ENCODE measurements at places on chromosomes 16 and 17.

DNA sequence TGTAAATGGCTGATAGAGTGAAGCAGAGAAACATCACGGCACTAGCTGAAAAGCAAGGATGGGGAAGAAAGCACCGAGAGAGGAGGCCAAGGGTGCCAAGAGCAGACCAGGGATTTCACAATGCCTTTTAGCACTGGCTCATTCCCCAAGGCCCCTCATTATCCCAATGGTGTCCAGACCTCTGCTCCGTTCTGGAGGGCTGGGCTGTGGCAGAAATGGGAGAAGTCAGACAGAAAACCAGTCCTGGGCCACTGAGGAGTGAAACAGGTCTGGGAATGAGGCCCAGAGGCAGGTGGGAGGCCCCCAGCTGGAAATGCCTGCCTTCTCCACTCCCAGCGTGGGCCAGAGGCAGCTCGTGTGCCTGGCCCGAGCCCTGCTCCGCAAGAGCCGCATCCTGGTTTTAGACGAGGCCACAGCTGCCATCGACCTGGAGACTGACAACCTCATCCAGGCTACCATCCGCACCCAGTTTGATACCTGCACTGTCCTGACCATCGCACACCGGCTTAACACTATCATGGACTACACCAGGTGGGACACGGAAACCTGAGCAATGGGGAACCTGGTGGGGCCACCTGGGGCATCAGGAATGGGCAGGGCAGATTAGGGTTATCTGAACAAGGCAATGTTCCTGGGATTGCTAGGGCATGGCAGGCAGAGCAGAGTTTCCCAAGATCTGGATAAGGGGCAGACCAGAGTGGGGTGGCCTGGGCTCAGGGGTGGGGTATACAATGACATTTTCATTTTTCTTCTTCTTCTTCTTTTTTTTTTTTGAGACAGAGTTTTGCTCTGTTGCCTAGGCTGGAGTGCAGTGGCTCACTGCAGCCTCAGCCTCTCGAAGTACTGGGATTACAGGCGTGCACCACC is 20.3 kb downstream of the ANKRD40 start:
- DNase-seq = no peak

DNA sequence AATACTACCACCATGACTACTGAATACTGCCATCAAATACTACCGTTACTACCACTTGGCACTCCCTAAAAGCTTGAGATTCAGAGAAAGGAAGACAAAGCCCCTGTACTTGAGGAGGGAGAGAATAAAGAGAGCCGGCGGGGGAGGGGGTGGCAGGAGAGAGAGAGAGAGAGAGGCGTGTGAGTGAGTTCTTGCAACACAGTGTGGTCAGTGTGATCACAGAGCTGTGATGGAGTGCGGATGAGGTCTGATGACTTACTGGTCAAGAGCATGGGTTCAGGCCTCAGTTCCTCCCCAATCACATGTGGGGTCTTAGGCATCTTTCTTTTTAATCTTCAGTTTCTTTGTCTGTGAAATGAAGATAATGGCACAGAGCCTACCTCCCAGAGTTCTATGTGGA is 19.2 kb downstream of the PRKCB start:
- no peak for DNase-seq

- DNase-seq = no peak
These were observed 22.0 kb upstream of the ALDH3A1 start for GRCh38 chr17:19769946-19770652.

- no peak for DNase-seq
These were observed 6.8 kb downstream of the LDHD start for GRCh38 chr16:75109732-75110243.

DNA sequence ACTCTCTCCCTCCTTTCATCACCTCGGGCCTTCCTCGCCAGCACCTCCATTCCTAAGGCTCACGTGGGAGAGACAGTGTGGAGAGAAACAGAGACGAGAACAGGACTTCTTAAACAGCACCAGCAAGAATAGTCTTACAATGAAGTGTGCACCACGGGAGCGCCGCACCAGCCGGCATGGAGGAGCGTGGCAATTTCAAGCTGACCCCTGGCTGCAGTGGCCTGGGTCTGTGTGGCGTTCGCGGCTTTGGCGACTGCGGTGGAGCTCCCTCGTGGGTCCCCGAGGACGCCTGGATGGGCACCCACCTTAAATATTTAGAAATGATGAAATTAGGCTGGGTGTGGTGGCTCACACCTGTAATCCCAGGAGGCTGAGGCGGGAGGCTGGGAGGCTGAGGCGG is 20.5 kb upstream of the MED9 start:
- no peak for DNase-seq

DNA sequence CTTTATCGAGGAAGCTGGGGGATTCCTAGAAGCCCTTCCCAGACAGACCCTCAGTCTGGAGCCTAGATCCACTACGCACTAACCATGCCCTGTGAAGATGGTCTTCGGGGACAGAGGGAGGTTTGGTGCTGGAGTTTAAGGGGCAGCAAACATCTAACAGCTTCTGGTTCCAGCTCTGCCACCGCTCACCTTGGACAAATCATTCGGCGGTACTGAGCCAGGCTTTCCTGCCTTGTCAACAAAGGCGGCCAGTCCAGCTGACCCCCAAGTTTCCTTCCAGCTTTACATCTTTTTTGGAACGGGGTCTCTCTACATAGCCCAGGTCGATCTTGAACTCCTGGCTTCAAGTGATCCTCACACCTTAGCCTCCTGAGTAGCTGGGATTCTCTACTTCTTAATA is 369 bp upstream of the GJD3 start:
- no peak for DNase-seq

DNA sequence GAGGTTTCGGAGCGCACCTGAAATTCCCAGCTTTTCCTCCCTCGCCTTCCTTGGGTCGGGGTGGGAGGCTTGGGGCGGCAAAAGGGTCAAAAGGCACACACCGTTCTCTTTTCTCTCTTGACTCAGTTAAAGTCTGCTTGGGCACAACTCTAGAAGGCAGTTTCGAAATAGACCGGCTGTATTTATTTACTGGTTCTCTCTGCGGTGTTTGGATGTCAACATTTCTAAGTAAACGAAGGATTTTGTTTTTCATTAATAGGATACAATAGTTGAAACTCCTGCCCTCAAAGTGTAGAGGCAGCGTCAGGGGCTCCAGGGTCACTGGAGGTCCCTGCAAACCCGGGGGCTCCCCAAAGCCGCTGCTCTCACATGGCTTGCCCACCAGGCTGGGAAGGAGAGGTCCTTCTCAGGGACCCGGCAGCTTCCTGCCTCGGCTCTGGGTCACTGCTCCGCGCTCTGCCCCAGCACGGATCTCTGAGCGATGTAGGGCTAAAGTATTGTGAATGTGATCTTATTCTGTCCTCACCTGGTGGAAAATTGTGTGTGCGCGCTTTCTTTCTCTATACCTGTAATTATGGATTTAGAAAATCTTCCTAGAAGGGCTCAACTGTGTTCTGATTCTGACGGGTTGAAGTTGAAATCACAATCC is 952 bp downstream of the BMERB1 start:
- no peak for DNase-seq

DNA sequence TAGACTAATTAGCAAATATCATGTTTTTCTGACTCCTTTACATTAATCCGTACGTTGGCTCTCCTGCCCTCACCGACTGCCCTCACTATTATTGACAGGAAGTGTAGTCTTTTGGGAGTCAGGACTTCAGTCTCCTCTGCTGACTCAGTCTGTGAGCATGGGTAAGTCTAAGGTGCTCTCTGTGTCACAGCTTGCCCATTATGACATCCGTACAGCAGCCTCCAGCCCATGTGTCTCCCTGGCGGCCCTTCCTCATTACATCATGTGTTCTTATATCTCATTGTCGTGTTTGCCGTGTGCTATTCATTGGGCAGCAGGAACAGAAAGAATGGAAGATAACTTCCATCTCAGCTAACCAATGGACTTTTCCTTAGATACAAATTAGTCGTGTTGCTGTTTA is 77.5 kb downstream of the MRTFB start:
- no peak for DNase-seq

- DNase-seq = no peak
These were observed 1.2 kb downstream of the ABCA5 start for GRCh38 chr17:69325518-69326376.

- DNase-seq = no peak
These were observed 24.8 kb upstream of the ENGASE start for GRCh38 chr17:79049821-79050220.

- peak; percentile 77 for DNase-seq
These were observed 152.6 kb downstream of the IRF8 start for GRCh38 chr16:86051368-86052114.

DNA sequence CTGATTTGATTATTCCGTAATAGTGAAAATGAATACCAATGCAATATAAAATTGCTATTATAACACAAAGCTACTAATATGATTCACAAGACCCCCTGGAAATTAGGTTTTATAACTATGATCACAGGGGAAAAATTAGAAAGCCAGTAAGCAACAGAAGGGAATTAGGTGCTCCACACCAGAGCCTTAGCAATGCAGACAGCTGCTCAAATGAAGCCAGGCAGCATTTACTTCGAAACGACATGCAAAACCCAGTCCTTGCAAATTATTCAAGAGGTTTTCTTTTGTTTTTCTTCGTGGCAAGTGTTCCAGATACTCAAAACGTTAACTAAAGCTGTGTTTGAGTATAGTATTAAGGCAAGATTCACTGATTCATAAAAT is 47.9 kb downstream of the TOX3 start:
- DNase-seq = no peak

GRCh38 chr16:75382611-75383010 is 50.7 kb downstream of the CFDP1 start:
- no peak for DNase-seq

DNA sequence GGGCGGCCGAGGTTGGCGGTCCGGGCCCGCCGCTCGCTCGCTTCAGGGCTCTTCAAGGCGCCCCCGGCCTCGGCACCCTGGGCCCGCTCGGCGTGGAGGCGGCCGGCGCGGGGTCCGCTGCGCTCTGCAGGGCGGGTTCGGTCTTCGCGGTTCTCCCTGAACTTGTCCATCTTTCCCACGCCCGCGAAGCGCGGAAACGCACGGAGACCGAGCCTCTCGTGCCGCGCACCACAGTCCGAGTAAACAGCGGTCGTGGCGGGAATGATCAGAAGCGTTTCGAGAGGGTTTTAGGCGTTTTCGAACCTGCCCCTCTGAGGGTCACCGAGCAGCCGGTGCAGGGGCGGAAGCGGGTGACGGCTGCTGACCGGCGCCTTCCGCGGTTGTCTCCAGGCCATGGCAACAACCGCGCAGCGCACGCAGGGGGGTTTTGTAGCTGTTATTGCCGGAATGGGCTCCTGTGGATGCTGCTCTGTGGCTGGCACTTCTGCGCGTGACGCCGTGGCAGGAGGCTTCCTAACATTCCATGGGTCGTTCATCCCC is 414 bp downstream of the NARF start:
- no peak for DNase-seq

- DNase-seq = no peak
These were observed 35.0 kb downstream of the BCL7C start for GRCh38 chr16:30858829-30859423.

GRCh38 chr17:2957631-2958286 is 105.6 kb downstream of the OR1D5 start:
- DNase-seq = no peak

DNA sequence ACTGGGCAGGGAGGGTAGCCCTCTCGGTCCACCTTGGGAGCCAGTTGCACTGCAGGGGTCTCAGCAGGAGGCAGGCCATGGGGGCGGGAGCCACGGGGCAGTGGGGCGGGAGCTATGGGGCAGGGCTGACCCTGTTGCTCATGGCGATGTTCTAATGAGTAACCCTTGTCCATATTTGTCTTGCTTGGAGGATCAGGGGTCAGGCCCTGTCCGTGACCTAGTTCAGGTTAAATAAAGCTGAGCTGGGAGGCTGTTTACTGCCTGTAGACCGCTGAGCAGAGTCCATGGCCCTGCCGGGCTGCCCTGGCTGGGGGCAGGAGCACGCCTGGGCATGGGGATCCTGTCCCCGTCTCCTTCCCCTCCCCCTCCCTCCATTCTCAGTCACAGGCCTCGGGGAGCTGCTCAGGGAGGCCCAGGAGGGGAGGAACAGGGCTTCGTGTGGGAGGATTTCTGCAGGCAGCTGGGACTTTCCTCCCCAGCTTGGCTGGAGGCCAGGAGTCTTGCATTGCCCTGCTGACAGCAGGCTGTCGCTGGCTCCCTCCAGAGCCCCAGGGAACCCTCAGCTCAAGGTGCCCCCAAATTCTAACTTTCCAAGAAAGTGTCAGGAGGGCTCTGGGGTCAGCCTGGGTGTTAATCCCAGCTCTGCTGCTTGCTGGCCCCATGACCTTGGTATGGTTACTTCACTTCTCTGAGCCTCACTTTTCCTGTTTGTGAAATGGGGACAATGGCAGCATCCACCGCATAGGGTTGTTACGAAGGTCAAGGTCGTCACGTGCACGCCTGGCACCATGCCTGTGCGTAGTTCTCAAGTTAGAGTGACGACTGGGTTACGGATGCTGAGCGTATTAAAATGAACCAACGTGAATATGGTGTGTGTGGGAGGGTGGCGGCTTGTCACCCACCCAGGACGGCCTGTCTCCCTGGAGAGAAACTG is 6.1 kb upstream of the SERPINF2 start:
- DNase-seq = no peak

GRCh38 chr16:17468611-17469010 is 2.1 kb downstream of the XYLT1 start:
- no peak for DNase-seq

DNA sequence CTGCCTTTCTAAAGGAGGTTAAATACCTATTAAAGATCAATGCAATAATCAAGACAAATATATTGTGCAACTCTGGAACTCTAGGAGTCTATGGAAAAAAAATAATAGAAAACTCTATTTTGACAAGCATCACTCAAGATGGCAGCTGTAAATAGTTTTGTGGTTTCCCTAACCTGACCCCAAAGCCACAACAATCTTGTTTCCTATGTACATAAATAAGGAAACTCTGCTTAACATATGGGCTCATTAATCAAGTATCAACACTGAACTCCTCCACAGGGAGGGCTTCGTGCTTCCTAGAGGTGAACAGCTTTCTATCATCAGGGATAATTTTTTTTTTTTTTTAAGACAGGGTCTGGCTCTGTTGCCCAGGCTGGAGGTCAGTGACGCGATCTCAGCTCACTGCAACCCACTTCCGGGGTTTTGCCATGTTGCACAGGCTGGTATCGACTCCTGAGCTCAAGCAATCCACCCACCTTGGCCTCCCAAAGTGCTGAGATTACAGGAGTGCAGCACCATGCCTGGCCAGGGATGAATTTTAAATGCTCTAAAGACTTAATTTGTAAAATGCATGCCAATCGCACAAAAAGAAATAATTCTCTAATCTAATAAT is 42.5 kb downstream of the ARHGAP17 start:
- no peak for DNase-seq

- DNase-seq = no peak
These were observed 36.7 kb downstream of the SEC14L5 start for GRCh38 chr16:4994719-4995434.

GRCh38 chr16:70359552-70359951 is 12.8 kb downstream of the DDX19A start:
- DNase-seq = no peak

GRCh38 chr16:78900044-78900811 is 700.3 kb downstream of the MAF start:
- no peak for DNase-seq

- DNase-seq = no peak
These were observed 122.0 kb downstream of the CLEC16A start for GRCh38 chr16:11066261-11066870.

DNA sequence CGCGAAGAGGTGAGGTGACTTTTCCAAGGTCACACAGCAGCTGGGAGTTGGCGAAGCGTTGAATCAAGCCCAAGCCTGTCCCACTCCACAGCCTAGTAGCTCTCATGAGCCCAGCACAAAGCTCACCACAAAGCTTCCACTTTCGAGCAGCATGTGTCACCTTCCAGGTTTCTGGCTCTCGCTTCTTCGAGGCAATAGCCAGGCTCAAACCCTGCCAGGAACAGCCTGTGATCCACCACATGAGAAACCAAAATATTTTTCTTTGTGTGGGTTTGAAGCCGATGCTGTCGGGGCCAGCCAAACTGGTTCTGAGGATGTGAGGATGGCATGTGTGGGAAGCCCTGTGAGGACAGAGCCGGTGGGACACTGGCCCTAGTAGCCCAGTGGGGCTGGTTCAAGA is 68.1 kb downstream of the COG7 start:
- no peak for DNase-seq
